Mammary epithelial cell (primary cell): ENCODE measurements at places on chromosomes 3 and 15.

- DNase-seq, result no peak
Measured at GRCh38 chr3:52196977-52197376, 983 bp upstream of the ALAS1 start.

DNA sequence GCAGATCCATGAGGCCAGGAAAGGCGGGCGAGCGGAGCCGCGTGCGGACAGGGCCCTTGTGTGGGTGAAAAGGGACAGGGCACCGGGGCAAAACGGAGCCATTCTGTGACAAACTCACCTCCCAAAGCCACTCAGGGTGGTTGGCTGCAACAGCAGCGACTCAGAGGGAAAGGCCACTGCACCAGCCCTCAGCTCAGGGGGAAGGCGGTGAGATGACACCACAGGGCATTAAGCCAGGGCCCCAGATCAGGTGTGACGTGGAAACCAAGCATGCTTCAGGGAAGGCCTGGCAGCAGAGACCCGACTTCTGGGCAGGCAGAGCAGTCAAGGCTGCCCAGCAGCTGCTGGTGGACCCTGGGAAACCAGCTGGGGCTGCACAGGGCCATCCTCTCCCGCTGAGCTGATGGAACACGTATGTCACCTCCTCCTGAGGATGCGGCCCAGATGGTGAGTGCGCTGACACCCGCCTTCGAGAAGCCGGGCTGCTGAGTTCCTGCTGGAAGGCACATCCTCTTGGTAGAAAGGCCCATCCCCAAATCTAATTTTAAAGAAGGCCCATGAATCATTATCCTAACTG lies 82.3 kb downstream of the CHSY1 start:
- DNase-seq, result no peak

DNA sequence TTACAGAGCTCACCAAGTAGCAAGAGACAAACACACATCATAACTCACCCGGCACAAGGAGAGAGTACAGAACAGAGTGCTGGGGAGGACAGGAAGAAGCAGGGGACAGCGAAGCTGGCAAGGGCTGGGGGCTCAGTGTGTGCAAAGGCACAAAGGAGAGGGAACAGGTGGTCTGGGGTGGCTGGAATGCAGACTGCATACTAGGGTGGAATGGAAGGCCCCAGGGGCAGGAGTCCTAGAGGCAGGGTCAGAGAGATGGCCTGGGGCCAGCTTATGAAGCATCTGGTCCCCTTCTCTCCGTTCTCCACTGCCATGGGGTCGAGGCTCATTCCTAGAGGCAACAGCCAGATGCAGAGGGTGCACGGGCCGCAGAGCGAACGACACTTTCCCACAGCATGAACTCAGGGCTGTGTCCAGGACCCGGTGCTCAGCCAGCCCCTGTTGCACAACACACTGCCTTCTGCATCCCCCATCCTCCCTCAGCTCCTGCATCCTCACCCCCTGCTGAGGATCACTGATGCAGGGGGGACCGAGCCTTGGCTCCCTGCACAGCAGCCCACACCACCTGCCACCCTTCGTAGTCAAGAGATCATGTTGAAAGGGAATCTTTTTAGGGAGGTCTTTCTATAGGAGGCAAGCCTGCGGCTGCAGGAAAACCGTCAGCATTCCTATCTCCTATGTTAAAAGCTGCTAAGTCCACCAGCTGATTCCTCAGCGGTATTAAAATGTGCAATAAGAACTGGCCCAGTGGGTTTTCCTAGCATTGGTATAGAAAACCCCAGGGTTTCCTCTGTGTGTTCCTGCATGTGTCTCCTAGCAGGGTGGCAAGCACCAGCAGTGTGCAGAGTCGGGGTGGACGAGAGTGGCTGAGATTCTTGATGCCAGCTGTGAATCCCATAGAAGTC lies 293.5 kb downstream of the UACA start:
- no peak for DNase-seq

DNA sequence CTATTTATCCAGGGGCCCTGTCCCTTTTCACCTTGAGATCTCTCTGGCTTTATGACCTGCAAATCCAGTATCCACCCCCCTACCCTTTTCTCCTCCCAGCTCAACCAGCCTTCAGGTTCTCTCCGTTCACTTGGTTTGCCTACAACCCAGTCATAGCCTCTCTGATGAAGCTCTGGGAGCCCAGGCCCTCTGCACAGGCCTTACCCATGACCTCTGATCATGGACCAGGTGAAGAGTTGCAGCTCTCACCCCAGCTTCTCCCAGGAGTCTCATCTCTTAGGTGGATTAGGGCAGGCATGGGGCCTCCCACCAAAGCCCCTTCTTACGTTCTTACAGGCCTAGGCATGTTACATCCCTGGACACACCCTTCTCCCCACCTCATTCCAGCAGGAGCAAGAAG lies 59.8 kb downstream of the EXOG start:
- DNase-seq, result no peak
